Stimulated activated CD4-positive, alpha-beta T cell treated with anti-CD3 and anti-CD28 coated beads, Interleukin-15, amount 100 ng/mL, for 24 hours (primary cell): ENCODE measurements at places on chromosomes 7 and 10.
A peak's percentile ranks its signal among the peaks of the same experiment; 100 is the strongest.

- no peak for DNase-seq
Measured at GRCh38 chr7:50229964-50230363, 74.6 kb upstream of the IKZF1 start.

- DNase-seq, result no peak
Measured at GRCh38 chr7:79806161-79806734, 328.4 kb upstream of the GNAI1 start.

- DNase-seq, result no peak
Measured at GRCh38 chr10:89814278-89814677, 112.9 kb downstream of the KIF20B start.

- no peak for DNase-seq
Measured at GRCh38 chr7:2220506-2220905, 12.2 kb downstream of the MAD1L1 start.

DNA sequence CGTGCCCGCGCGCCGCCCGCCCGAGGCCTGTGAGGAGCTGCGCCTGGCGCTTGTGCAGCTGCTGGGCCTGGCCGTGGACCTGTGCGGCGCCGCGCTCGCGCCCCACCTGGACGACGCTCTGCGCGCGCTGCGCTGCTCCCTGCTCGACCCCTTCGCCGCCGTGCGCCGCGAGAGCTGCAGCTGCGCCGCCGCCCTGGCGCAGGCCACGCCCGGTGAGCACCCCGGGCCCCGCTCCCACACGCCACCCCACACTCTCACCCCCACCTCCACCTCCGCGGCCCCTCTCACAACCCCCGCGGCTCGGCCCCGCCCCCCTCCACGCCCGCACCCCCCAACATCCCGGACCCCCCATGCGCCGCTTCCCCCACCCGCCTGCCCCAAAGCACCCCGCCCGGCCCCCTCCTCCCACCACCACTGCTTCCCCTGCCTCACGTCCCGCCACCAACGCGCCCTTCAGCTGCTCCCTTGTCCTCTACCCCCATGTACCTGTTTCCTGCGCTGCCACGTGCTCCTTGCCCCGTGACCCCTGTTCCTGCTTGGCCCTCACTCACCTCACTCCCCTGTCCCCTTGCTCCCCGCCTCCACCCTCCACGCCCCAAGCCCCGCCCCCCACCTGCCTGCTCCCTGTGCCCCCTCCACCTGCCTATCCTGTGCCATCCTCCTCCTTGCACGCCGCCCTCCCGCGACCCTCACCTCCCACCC lies at the start of gene PRKAR1B:
Gene PRKAR1B (minus strand): TSS at position 178 of the 702 bp plus-strand sequence. CDS start 15,776 bp downstream, outside the sequence.
- peak; percentile 73 for DNase-seq

DNA sequence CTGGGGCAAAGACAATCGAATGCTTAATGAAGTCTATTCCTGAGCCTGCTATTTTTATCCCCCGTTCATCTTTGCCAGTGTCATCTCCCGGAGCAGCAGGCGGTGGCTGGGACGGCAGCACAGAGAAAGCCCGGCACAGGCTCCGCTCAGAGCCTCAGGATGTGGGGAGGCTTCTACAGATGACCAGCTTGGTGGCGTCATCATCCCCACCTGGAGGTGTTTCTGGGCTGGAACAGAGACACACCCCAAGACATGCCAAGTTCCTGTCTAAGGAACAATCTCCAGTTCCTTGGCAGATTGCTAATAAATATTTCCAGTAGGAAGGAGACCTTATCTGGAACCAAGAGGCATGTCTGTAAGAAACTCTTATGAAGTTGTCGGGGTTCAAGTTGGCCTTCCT lies 552.4 kb upstream of the MGMT start:
- no peak for DNase-seq

GRCh38 chr7:66967029-66967428 lies 28.4 kb downstream of the SBDS start:
- DNase-seq, result no peak

GRCh38 chr7:57354679-57355338 lies 95.2 kb upstream of the ZNF716 start:
- DNase-seq, result no peak

- no peak for DNase-seq
Measured at GRCh38 chr7:91265693-91266066, 1.4 kb downstream of the FZD1 start.

DNA sequence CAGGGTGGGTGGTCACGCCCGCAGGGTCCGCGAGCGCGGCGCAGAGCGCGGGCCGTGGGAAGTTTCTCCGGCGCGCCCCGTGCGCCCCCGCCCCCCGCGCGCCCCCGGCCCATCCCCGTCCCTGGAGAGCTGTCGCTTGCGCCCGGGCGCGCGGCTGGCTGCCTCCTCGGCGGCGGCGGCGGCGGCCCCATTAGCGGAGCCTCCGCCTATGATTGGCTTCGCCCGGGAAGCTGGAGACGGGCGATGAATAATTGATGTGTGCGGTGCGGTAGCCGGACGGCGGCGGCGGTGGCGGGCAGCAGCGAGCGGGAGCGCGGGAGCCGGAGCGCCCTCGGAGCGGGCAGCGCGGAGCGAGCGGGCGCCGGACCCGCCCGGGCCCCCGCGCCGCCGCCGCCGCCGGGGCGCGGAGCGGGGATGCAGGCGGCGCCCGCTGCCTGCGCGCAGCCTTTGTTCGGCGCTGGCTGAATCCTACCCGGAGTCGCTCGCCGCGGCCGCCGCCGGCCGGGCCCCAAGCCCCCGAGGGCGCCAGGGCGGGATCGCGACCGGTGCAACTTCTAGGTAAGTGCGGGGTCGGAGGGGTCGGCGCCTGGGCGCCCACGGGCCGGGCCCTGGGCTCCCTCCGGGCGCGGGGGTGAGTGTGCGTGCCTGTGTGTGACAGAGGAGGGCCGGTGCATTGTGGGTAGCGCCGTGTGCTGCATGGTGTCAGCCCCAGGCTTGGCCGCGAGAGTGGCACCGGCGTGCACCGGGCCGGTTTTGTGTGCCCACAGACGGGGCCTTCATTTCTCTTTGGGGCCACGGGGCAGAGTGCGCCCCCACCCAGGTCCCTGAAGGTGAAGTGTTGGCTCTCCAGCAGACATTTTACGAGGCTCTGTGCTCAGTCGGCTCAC lies 103.8 kb upstream of the PPIF start:
- DNase-seq, result peak; percentile 84

- DNase-seq, result no peak
Measured at GRCh38 chr10:26000971-26001370, 66.9 kb downstream of the MYO3A start.

DNA sequence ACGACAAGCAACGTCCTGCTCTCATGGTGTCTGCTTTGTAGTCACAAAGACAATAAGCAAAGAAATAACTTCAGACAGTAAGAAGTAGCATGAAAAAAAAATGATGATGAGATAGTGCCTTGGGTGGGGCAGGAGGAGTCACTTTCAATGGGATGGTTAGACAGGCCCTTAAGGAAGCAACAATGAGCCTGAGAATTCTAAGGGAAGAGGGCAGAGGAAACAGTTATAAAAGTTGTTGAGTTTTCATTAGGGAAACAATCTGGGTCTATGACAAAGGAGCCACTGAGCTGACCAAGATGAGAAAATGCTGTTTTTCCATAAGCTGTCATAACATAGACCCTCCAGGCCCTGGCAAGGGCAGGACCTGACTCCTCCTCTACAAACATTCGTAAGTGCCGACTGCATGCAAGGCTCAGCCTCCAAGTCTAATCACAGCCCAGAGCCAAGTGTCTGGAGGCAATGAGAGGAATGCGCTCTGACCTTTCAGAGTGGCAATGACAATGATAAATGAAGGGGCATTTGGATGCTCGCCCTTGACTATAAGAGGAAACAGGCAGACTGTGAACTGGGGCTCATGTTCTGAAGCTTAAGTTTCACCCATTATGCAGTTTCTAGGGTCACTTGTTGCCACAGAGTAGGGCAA lies 43.7 kb downstream of the PPP1R3C start:
- DNase-seq, result no peak

GRCh38 chr10:118948786-118949185 lies 80.7 kb upstream of the NANOS1 start:
- DNase-seq, result no peak

- no peak for DNase-seq
Measured at GRCh38 chr10:59843748-59844147, 62.6 kb downstream of the CCDC6 start.

GRCh38 chr10:123513870-123514269 lies 152.3 kb upstream of the GPR26 start:
- no peak for DNase-seq

DNA sequence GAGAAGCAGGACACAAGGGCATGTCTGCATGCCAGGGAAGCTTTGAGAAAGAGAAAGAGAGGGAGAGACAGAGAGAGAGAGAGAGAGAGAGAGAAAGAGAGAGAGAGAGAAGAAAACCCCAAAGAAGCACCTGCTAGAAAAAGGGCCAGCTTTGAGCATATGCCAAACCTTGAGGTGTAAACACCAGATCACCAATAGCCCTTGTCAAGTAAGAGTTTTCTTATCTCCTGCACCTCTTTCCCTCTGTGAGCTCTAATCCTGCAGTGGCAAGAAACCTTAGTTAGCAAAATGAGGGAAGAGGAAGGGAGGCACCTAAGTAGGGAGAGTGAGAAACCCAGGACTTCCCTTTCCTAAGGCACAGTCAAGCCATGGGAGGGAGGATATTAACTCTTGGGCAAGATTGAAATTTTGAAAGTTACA lies 11.3 kb upstream of the TRDMT1 start:
- no peak for DNase-seq

DNA sequence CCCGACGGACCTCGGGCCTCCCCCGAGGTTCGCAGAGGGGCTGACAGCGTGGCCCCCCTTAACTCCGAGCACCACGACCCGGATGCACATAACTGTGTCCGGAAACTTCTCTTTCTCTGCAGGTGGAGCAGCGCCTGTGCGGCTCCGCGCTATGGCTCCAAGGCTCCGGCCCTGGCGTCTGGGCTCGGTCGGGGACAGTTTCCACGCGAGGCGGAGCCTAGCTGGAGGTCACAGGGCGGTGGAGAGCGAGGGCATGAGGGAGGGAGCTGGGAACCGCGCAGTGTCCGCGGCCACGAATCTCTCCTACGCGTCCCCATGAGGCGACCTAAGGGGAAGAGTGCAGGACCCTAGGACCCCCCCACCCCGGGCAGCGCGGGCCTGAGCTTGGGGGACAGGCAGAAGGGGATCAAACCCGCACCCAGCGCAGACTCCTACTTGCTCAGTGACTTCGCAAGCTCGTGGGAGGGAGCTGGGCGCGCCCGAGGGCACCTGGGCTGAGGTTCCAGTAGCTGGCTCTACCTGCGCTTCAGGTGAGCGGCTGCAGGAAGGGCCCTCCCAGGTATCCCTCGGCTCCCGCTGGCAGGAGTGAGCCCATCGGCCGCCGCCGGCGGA lies 8.6 kb upstream of the MNX1 start:
- no peak for DNase-seq

- DNase-seq, result peak; percentile 34
Measured at GRCh38 chr10:133236401-133237240, 1.0 kb upstream of the VENTX start.
